ENCODE measurements at places on chromosomes 1 and 21. TPM values are rescaled to one million over a fixed set of nuclear protein-coding genes. Genes with fewer than 3 reads are reported as not detected.

DNA sequence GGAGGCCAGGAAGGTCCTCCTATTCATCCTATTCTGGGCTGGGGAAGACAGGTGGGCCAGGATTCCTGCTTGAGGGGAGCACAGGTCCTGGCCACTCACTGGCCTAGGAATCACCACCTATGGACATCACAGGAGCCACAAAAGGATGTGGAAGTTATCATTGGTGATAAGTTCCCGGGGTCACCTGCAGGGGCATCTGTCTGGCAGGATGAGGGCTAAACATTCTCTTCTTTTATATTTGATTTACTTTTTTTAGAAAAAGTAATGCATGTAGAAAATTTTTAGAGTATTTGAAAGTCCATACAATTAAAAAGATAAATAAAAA is 33.2 kb upstream of the KIAA0040 start:
- no peak overlapping the region for H3K27ac ChIP-seq
- DNase-seq = no peak
- H3K27me3 ChIP-seq = no peaks in the 10 kb centered on the region
- no peak overlapping the region for H3K4me3 ChIP-seq
- no peaks in the 10 kb centered on the region for H3K36me3 ChIP-seq
- H3K4me1 ChIP-seq = peaks cover 17% of the 10 kb centered on the region

GRCh38 chr1:53842347-53842746 is 4.3 kb upstream of the NDC1 start:
- no peak overlapping the region for H3K27ac ChIP-seq
- no peak for DNase-seq
- H3K27me3 ChIP-seq = no peaks in the 10 kb centered on the region
- H3K36me3 ChIP-seq = no peaks in the 10 kb centered on the region

CLCA1 gene
- 0.12 TPM for total RNA-seq

S100A3 gene
- not detected for total RNA-seq

SPATA17 gene
- 0.93 TPM for total RNA-seq

LRRC3 gene
- 14.1 TPM for total RNA-seq

KCNJ15 gene
- total RNA-seq = not detected

Data from endodermal cell (in vitro differentiated cells).